ENCODE measurements at places on chromosomes 16 and 17.

DNA sequence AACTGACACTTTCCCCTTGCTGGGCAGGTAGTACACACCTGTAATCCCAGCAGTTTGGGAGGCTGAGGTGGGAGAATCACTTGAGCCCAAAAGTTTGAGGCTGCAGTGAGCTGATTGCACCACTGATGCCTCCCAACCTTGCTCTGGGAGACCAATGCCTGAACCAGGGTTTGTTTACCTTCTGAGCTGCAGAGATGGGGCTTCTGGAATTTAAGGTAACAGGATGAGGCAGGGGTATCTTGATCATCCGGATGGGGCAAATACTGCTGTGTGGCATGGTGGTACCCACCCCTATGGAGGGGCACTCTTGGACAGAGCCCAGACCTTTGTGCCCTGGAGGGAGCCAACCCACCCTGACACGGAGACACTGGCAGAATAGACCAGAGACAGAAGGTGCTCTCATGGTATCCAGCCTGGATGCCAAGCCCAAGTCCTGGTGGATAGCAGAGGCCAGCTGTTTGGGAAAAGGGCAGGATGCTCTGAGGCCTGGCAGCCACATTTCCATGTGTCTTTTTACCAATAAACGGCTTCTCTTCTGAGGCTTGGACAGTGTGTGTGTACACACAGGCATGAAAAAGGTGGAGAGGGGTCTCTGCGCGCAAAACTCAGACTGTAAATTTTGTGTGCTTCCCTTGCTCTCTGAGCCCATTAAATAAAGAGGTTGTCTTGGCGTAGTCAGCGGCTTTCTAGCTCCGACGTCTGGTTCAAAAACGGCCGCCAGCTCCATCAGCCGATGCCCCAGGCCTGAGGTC lies 4.4 kb downstream of the ZNF48 start:
- DNase-seq = no peak

DNA sequence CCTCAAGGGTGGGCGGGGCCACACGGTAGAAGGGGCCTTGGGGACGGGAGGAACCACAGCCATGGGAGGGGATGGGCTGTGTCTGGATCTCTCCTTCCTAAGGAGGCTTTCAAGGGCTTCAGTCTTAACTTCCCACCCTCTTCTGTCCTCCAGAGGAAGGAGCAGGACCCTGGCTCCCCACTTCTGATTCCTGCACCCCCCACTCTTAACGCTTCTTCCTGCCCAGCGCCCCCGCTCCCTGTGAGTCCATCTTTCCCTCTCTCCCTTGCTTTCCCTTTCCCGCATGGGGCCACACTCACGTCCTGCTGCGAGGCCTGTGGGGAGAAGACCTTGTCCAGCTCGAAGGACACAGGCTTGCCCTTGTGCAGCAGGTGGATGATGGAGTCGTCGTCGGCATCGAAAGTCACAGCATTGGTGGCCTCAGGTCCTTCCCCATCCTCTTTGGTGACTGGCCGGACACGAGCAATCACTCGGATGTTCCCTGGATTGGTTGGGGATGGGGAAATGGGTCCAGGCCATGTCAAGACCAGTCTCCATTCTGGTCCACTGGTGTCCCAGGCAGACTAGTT lies 29.7 kb downstream of the KATNB1 start:
- no peak for DNase-seq

DNA sequence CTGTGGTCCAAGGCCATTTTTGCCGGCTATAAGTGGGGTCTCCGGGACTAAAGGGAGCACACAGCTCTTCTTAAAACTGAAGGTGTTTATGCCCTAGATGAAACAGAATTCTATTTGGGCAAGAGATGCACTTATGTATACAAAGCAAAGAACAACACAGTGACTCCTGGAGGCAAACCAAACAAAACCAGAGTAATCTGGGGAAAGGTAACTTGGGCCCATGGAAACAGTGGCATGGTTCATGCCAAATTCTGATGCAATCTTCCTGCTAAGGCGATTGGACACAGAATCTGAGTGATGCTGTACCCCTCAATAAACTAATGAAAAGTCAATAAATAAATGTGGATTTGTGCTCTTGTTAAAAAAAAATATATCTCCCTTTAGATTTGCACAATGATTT lies 20.2 kb upstream of the SHISA9 start:
- no peak for DNase-seq

GRCh38 chr17:21212826-21213637 lies 929 bp downstream of the TMEM11 start:
- DNase-seq = no peak

DNA sequence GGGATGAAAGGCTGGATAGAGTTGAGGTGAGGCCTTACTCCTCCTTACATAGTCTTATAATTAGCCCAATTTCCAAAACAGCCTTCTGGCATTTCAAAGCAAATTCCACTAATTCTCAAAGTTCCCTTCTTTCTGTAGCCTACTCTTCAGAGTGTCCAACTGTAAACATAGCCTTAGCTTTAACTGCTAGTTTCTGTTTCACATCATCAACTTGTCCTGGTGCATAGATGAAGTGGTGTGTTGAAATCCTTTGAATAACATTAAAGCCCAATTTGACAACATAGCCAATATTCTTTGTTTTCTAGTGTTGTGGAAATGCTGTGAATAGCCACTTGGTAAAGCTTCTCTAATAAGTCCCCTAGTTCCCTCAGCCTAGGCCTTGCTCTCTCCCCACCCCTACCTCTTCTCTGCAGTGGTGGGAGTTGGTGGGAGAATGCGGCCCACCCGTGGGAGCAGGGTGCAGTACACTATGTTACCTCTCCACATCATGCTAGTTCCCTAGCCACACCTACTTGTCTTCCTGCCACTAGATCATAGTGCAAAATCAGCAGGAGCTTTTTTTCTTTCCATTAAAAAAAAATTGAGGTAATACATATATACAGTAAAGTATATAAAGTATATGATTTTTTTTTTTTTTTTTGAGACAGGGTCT lies 127.0 kb upstream of the HAS3 start:
- no peak for DNase-seq

GRCh38 chr16:65608455-65608854 lies 486.6 kb upstream of the CDH11 start:
- no peak for DNase-seq

DNA sequence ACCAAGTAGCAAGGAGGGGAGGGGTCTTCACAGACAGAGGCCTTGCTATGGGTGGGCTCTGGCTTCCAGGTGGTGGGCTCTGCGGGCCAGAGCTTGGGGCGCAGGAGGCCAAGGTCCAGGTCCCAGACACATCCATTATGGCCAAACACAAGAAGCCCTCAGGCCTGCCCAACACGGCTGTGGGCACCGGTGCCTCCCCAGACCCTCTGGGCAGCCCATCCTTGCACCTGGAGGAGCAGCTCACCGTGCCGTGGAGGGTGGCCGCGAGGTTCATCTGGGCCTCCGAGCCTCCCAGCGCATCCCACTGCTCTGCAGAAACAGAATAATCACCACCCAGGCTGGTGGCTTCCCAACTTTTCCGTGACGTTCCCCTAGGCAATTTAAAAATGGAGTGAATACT lies 55.9 kb downstream of the TBC1D16 start:
- DNase-seq = no peak

- peak; percentile 57 for DNase-seq
These were observed 33.7 kb downstream of the DDX19A start for GRCh38 chr16:70380248-70380918.

GRCh38 chr17:14622615-14623101 lies 321.8 kb downstream of the HS3ST3B1 start:
- no peak for DNase-seq

GRCh38 chr17:68437979-68438822 lies 19.1 kb downstream of the WIPI1 start:
- peak; percentile 91 for DNase-seq

GRCh38 chr17:66233023-66233753 lies 4.0 kb upstream of the APOH start:
- no peak for DNase-seq

DNA sequence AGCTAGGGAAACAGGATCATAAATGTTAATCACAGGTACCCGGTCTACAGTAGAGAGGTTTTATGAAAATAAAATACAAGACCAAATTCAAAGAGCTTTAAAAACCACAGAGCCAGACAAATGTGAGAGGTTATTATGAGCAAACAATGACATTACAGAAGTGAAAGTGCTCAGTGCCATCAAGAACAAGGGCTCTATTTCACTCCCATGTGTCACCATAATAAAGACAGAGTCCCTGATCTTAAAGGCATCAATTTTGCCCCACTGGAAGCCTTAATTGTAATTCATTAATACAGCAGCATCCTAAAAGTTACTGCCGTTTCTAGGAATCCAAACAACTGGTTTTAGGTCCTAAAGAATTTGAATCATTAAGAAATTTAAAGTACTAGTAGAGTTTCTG lies 43.7 kb upstream of the CDRT4 start:
- DNase-seq = no peak

DNA sequence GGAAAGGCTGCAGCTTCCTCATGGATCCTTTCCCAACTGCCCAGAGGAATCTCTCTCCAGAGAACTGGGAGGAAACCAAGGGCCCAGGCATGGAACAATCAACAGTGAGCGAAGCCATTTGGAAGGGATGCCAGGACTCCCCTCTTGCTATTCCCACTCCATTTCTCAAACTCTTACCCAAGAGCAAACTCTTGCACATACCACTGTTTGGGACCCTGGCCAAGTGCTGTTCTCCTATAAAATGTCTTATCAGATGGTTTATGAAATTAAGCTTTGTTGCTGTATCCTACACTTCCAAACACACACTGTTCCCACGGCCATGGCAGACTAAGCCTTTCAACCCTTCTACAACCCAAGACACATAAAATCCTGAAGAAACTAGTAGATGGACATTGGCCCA lies 48.3 kb upstream of the AXIN2 start:
- DNase-seq = no peak

GRCh38 chr16:23129686-23130085 lies 19.6 kb downstream of the USP31 start:
- no peak for DNase-seq

DNA sequence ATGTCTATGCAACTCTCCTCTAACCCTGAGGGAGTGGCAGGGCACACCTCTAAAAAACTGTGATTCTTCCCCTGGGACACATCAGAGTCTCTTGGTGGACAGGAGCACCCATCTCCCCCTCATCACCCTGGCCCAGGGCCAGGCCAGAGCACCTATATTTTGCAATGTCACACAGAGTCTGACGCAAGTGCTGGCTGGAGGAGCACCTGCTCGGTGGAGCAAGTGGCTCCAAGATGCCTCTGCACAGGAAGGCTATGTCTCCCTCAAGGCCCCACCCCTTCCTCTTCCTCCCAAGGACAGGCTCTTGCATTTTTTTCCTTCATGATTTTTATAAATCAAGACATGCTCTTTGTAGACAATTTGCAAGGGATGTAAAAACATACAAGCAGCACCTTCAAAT lies 13.3 kb downstream of the SNN start:
- DNase-seq = no peak

DNA sequence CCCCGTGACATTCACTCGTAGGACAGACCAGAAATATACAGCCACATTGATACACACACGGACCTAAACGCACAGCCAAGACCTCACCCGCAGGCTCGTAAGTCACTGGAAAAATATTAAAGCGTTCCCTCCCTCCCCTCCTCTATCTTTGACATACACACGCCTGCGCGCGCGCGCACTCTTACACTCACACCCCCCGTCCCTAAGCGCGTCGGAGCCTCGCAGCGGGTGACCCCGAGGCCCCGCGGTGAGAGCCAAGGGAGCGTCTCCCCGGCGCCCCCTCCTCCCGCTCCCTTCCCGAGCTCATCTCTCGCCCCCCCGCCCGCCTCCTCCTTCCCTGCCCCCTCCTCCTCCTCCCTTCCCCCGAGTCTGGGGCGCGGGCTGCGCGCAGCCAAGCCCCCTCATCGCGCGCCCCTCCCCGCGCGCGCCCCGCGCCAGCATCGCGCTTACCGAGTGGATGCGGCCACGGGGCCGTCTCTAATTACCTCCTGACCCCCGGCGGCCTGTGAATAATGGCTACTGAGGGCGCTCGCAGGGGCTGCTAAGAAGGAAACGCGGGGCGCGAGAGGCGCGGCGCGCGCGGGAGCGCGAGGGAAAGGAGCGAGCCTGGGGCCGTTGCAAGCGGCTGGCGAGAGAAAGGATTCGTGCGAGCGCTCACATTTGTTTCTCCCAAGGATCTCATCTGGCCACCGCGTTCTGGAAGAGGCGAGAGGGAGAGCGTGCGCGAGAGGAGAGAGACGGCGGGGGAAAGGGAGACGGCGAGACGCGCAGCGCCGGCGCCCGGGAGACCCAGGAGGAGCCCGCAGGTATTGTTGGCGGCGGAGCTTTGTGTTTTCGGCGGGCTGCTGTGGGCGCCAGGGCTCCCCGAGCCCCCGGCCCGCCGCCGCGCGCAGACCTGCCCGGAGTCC lies 42.4 kb downstream of the RAI1 start:
- peak; percentile 86 for DNase-seq

DNA sequence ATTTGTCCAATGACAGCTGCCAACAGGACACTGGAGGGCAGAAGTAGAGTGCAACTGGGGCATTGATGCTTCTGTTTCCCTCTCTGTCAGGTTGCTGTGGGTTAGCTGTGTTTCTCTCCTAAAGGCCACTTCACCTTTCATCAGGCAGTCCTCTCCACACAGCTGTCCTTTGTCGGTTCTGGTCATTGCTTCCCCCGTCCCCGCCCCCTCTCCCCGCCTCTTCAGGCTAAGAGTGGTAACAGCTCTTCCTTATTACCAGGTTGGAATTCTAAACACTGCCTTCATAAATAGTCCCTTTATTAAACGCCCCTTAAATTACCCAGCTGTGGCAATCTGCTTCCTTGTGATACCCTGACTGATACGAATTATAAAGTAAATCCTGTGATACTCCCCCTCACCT lies 31.8 kb upstream of the NSRP1 start:
- no peak for DNase-seq

- no peak for DNase-seq
These were observed 204.8 kb downstream of the MSI2 start for GRCh38 chr17:57461082-57461481.

GRCh38 chr16:20874088-20874581 lies 26.0 kb downstream of the DCUN1D3 start:
- no peak for DNase-seq

- peak; percentile 76 for DNase-seq
These were observed 23.1 kb downstream of the LITAFD start for GRCh38 chr16:8905168-8905762.

DNA sequence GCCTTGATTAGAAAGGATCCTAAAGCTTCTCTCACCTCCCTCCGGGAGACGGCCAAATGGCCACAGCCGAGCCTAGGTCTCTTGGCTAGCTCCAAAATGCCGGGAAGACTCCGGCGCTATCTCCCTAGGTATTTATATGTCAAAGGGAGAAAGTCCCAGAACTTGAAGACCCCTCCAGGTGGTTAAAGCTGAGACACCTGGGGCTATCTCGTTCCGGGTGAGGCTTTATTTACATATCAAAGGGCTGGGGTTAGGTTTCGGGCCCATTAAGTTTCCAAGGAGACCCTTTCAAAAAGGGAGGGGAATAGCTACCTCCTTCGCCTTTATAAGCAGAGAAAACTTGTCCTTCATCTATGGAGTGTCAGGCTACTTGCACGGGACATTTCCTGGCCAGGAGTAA lies 70.9 kb upstream of the KIFC3 start:
- no peak for DNase-seq

- peak; percentile 46 for DNase-seq
These were observed 23.6 kb downstream of the KCTD19 start for GRCh38 chr16:67302970-67303369.

Data from hematopoietic multipotent progenitor cell treated with erythropoietin and hydrocortisone succinate and interleukin-3 and kit ligand, for 6 days (in vitro differentiated cells).